ENCODE measurements at places on chromosomes 5 and 9. TPM values are rescaled to one million over a fixed set of nuclear protein-coding genes. Genes with fewer than 3 reads are reported as not detected.

DNA sequence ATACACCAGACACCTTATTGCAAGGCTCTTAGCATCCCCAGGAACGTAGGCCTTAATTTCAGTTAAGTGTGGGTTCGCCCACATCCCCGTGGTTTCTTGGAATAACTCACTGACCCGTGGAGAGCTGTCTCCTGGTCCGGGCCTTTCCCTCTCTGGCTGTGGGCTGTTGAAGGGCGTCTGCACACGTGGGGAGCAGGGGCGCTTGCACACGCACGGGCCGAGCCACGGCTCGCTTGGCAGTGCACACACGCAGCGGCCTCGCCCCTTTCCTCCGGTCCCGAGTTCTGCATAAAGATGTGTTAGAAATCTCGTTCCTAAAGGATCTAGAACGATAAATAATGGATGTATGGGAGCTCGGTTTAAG is 141.9 kb downstream of the PBX3 start:
- no peaks in the 10 kb centered on the region for H3K36me3 ChIP-seq
- DNase-seq = no peak
- H3K4me1 ChIP-seq = no peaks in the 10 kb centered on the region
- H3K27me3 ChIP-seq = no peaks in the 10 kb centered on the region
- peak overlapping the region; percentile 53 for H3K4me3 ChIP-seq

GRCh38 chr5:80904533-80905187 is 55.5 kb upstream of the RASGRF2 start:
- no peaks in the 10 kb centered on the region for H3K4me1 ChIP-seq
- H3K4me3 ChIP-seq = no peak overlapping the region
- DNase-seq = no peak

LCN12 gene
- not detected for total RNA-seq

TPRN gene
- 8.5 TPM for total RNA-seq

TXNDC8 gene
- not detected for total RNA-seq

FAM13B gene
- 42.7 TPM for total RNA-seq

All from breast epithelium (tissue), 4 donors.